ENCODE measurements at places on chromosomes 7 and 10. TPM values are rescaled to one million over a fixed set of nuclear protein-coding genes. Genes with fewer than 3 reads are reported as not detected.

The CRHR2 gene
- not detected for total RNA-seq

The MMD2 gene
- total RNA-seq: not detected

The SCART1 gene
- 6.2 TPM for total RNA-seq

The PKD1L1 gene
- total RNA-seq: 0.17 TPM

The H2BK1 gene
- not detected for total RNA-seq

The LIPM gene
- not detected for total RNA-seq

The STEAP2 gene
- total RNA-seq: not detected

The CARD11 gene
- 108 TPM for total RNA-seq

The GBF1 gene
- total RNA-seq: 44.0 TPM

The ELOVL3 gene
- 0.21 TPM for total RNA-seq

The HOXA7 gene
- not detected for total RNA-seq

The RUFY2 gene
- total RNA-seq: 8.1 TPM

DNA sequence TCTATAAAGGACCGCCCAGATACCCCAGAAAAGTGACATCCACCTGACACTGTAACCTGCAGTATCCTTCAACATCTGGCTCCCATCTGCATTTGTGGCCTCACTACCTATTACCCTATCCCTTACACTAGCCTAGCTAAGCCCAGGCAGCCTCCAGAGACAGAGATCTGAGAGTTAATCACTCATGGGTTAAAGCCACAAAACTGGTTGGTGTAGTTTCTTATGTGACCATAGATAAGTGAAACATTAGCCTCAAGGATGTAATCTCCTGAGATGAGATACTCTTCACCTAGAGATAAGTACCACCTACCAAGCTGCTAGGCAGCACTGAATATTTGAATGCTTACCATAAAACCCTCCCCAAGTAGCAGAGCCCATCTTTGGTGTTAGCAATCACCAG, 35.4 kb downstream of the CTTNBP2 start:
- no peak for DNase-seq

- DNase-seq: no peak
These were observed 329.8 kb downstream of the DNAJB6 start for GRCh38 chr7:157666530-157667040.

- no peak for DNase-seq
These were observed 18.8 kb upstream of the AOAH start for GRCh38 chr7:36742911-36743775.

- no peak for DNase-seq
These were observed 73.5 kb downstream of the MKI67 start for GRCh38 chr10:128052696-128053095.

DNA sequence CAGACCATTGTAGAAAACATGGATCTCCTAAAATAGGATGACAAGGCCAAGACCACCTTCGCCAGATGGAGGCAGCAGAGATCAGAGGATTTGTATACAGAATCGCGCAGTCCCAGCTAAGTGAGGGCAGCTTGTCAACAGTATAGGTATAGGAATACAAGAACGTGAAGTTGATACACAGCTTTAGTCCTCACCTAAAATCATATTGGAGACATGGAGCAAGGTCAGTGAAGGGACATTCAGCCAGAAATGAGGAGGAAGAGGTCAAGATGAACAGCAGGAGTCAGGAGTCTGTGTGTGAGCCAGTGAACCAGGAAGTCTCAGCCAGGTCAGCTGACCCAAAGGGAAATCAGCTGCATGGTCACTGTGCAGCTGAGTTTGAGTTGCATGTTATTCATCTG, 263.4 kb upstream of the PRKCQ start:
- DNase-seq: peak; percentile 27

GRCh38 chr7:66837007-66837406, 84.0 kb upstream of the TMEM248 start:
- DNase-seq: peak; percentile 72

- no peak for DNase-seq
These were observed 481.6 kb downstream of the PARD3 start for GRCh38 chr10:34333513-34333912.

DNA sequence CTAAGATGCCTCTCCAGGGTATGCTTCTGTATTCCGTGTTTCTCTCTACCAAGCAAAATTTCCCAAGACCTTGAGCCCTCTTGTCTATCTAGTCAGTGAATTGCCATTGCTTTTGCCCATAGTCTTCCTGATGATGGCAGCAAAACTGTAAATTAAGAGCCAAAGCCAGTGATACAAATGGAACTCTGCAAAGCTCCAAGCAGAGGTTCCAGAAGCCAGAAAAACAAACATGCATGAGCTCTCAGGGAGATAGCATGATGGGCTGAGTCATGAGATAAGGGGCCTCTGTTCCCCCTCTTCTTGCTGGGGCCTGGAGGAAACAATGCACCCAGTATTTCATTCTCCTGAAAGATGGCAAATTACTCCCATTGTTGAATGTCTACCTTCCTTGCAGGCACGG, 24.7 kb downstream of the LSMEM1 start:
- DNase-seq: no peak

DNA sequence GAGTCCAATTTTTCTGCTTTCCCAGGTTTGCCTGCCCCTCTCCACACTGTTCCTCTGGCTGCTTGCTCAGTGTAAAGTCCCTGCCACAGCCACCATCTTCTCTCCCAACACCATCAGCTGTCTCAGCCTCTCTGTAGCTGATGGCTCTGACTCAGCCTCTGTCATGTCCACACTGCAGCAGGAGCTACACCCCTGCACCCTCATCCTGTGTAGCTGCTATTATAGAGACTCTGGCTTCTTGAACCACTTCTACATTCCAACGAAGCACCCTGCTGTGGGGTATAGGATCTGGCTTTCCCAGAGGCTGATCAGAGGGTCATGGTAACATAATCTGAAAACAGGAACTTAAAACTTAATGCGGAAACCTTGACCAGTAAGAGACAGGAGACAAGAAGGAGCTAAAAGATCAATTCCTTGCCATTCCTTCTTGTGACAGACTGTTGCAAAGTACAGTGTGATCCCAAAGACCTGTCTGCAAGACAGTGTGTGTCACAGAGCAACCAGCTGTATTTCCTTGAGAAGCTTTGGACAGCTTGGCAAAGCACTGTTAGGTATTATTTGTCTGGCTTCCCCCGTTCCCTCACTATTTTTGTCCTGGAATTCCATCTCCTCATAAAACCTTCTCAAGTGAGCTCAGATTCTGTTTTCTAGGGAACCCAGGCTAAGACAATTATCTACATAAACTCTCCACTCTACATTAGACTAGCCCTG, 42.3 kb downstream of the NRCAM start:
- no peak for DNase-seq

DNA sequence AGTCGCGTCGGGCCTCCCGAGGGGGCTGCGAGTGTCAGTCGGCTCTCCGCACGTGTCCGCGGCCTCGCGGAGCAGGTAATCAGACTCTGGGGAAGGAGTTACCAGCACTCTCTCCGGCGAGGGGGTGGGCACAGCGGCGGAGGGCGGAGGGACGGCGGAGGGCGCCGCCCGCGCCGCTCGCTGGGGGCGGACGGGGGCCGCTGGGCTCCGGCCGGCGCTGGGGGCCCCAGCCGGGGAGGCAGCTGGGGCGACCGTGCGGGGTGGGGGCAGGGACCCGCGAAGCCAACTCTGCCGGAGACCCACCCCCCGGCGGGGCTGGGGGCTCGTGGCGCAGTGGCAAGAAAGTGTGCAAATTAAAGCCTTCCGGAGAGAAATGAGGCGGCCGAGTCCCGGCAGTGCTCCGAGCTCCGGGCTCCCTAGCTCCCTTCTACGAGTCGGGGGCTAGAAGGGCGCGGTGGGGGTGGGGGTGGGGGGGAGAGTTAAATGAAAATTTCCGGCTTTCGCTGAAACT, at the start of gene CDK6:
TSS of gene CDK6 (minus strand) at position 85 of the 511 bp plus-strand sequence. CDS start 3,250 bp downstream, outside the sequence.
- DNase-seq: peak; percentile 80

GRCh38 chr7:4871056-4871680, 9.3 kb upstream of the PAPOLB start:
- no peak for DNase-seq

DNA sequence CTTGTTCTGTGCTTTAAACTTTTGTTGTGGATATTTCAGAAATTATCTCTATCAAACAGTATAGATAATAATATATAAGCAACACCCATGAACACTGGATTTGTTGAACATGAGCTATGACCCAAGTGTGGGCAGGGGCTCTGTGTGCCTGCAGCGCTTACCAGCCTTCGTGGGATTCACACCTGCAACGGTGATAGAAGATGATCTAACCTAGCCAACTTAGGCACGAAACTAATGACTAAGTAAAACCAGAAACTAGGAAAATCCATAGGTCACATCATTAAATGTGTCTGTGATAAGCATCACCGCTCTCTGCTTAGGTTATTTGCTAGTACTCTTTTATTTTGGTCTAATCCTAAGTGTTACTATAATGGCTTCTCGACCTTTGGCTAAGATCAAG, 18.0 kb downstream of the SPAG6 start:
- peak; percentile 20 for DNase-seq

DNA sequence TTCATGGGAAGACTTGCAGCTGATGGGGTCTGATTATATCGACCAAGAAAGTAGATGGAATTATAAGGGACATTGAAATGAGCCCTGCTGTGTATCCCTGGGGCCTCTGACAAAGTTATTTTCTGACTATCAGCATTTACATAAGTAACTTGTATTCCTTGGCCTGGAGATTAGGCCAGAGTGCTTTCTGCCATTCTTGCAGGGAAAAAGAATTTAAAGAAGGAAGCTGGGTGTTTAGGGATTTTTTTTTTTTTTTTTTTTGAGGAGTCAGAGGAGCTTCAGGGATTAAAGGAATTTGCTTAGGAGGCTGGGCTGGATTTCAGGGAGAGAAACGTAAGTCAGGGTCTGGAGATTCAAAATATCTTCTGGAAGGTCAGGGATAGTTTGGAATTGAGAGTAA, 4.6 kb downstream of the SPAM1 start:
- DNase-seq: no peak

- DNase-seq: no peak
These were observed 28.0 kb upstream of the CABCOCO1 start for GRCh38 chr10:61634746-61635145.

- peak; percentile 44 for DNase-seq
These were observed 110.8 kb upstream of the PPP2R2D start for GRCh38 chr10:131790021-131790420.

DNA sequence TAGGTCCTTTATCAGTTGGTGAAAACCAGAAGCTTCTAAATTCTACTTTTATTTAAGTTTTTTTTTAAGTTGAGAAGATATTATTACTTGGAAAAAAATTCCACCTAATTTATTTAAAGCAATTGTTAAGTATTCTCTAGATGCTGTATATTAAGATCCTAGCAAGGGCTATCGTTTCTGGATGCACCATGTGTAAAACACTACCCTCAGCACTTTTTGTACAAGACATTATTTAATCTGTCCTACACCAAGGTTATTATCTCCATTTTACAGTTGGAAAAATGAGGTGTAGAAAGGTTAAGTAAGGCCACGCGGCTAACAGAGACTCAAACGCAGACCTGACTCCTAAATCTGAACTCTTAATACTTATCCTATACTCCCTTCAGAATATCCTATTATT, 19.8 kb downstream of the RAB11FIP2 start:
- DNase-seq: no peak

DNA sequence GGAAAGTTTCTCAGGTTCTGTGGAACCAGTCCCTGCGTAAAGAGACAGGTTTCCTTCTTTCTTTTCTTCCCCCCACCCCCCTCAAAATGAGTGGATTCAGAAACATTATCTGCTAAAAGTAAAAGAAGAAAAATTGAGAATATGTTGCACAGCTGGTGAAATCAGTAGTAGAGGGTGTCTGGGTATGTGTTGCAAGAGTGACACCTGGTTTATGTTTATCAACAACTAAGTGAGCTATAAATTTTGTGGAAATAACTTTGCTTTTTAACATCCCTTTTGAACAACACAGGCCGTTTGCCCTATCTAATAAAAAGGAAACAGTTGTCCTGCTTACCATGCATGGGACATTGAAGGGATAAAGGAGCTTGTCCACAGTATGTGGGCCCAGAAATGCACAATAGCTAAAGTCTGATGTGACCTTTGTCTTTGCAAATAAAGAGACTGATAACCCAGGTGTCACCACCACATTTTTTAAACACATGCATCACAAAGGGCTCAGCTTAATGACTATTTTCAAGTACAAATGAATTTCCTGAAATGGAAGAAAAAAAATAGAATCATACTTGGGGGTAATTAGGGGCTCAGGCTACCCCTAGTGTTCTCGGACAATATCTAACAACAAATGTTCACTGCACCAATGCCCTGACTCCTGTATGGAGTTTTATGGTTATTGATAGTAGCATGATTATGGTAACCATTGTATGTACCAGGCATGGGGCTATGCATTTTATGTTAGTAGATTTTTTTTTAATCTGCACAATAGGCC, 221.7 kb upstream of the TCF7L2 start:
- no peak for DNase-seq

- DNase-seq: no peak
These were observed 40.3 kb downstream of the ANKRD7 start for GRCh38 chr7:118264836-118265235.

DNA sequence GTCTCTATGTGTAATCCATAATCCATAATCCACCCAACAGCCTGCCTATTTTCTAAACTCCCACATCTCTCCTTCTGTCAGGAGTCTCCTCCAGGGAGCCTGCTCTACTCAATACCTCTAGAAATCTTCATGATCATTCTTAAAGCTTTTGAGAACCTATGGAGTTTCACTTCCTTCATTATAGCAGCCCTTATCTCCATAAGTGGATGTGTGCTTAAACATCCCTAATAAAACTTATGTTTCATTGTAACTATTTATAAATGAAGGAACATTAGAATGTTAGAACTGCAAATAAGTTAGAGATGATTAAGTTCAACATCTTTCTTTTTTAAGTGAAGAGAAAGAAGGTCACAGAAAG, 8.5 kb downstream of the CPED1 start:
- DNase-seq: no peak

DNA sequence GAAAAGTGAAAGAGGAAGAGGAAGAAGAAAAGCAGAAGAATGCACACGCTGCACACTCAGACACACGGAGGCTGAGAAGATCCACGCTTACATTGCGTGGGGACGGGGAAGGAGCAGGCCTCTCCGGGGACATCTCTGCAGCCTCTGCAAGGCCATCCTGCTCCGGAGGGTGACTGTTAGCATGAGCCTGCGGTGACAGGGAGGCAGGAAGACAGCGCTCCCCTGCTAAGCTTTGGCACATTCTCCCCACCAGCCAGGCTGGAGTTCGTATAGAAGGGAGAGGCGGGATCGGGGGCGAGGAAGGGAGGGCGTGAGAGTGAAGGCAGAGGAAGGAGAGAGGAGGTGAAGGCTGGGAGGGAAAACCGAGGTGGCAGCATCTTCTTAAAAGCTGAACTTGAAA, 366.0 kb upstream of the SHH start:
- no peak for DNase-seq

DNA sequence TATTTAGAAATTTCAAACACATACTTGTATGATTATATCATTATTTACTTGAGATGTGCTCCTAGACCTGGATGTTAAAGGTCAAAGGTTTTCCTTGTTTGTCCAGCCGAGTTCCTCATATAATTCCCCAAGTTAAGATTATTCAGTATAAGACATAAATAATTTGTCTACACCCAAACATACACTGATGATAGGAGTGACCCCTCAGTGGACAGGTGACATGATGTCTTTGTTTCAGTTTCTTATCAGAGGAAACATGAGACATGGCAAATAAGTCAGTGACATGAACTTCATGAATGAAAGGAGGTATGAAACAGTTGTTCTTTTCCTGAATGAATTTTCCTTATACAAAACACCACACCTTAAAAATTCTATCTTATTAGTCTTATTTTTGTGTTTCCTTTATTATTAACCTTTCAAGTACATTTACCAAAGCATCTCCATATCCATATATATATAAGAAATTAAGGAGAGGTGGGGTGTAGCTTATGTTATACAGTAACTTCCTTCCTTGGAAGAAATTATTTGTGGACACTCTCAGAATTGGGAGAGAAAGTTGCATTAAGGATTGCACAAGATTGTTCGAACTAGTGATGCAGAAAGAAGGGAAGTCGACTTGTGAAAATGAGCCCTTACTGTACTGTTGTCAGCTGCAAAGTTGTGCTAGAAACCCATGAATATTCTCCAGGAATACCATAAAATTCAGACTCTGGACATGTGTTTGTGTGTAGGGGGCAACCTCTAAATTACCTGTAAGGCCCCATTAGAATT, 60.5 kb downstream of the POM121L12 start:
- DNase-seq: no peak
